Breast epithelium (tissue), 4 donors: ENCODE measurements at places on chromosomes 3 and 15. TPM values are rescaled to one million over a fixed set of nuclear protein-coding genes. Genes with fewer than 3 reads are reported as not detected.

GRCh38 chr3:20669184-20669583 lies 483.2 kb upstream of the SGO1 start:
- no peak for DNase-seq

DNA sequence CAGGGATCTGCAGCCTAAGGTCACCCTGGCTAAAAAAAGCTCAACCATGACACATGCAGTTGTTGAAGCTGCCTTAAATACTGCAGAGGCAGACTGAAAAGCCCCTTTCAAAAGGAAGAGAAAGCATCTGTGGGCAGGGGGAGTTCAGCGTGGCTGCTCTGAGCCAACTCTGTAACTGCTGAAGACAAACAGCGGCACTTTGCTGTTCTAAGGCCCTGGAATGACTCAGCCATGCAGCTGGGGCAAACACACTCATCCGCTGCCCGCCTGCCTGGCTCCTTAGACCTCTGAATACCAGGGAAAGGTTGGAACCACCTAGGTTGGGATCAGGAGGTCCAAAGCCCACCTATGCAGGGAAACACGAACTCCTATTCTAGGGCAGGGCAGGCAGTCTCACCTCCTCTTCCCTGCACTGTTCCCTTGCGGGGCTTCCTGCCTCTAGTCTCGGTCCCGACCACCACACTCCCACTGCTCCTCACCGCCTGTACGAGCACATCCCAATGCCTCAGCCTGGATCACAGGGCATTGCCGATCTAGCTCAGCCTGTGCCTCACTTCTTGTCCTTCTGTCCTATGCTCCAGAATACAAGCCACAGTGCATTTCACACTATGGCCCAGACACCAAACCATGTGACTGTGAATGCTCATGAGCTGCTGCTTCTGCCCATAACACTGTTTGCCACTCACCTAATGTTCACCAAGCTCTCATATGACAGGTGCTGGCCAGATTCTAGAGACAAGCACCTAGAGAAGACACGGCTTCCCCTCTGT lies 6.6 kb upstream of the MUSTN1 start:
- no peak for DNase-seq

GRCh38 chr3:108973019-108973418 lies 19.3 kb upstream of the GUCA1C start:
- no peak for DNase-seq

DNA sequence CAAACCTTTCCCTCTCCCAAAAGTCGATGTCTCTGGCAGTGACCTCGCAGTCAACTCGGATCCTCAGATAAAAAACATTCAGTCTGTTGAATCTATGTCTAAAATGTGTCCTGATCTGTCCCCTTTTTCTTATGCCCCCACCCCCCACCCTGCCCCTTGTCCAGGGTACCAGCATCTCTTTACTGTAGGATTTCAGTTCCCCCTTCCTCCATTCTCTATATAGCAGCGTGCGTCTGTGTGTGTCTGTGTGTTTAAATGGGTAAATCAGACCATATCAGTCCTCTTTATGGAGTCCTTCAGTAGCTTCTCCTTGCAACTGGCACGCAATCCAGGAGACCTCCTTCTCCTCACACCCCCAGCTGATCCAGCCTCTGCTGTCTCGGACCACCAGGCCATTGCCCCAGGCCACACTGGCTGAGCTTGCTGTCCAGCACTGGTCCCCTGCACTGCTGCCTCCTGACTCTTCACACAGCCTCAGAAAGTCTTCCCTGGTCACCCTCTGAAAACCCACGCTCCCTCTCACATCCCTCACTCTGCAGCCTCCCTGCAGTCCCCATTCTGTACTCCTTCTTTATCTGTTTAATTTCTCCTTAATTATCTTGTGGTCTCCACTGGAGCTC lies 1.5 kb downstream of the LRRK1 start:
- DNase-seq = no peak

DNA sequence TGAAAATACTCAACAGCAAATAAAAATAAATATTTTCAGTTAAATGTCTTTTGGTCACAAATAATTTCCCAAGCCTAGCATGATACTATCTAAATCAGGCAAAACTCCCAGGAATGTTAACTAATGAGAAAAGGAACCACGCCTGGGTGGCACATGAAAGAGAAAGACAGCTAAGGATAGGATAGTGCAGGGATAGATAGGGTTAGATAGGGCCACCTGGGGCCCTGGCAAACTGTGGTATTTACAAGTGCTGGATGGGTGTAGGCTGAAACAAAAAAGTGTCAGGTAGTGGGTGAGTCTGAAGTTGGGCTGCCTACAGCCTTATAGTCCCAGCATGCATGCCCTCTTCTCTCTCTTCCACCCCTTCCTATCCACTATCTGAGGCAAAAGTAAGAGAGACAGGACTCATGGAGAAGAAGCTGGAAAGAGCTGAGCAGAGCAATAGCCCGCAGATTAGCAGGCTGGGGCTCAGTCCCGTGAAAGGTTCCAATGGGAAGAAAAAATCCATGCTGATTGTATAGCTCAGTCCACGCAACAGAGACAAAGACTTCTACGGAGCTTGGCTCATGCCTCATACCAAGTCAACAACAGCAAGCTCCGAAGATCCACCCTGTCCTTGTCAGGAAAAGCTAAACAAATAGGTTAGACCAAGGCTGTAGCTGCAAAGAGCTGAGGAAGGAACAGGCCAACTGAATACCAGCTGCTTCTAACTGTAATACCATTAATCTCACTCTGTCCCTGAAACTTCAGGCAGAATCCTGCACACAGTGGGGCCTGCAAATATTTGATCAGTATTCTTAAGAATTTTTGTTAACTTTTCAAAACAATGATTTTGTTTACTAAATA lies 342.1 kb upstream of the ATP11B start:
- DNase-seq = no peak

DNA sequence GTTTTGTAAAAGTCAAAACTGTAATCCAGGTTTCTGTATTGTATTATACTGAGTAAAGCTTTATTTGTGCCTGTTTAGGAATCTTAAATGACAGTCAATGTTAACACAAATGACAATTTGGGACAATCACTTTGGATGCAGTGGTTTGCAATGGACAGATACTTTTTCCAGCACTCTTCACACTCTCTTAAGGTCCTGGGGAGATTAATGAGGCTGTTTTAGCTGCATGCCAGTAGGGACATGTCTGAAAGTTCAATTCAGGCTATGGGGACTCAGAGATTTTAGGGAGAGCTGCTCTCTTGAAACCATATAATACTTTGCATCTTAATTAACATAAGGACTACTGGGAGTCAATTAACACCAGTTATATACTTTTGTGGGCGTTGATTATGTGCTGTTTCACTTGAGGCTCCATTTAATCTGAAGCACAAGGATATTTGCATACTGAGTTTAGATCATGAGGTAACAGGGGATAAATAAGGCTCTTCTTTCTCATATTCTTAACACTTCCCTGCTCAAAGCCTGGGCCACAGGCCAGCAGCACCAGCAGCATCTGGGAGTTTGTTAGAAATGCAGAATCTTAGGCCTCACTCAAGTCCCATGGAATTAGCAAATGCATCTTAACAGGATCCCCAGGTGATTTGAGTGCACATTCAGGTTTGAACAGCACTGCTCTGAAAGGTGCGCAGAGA lies 972.8 kb downstream of the PLOD2 start:
- no peak for DNase-seq

Gene NRROS
- 3.2 TPM for total RNA-seq

GRCh38 chr3:153978006-153978405 lies 143.2 kb upstream of the ARHGEF26 start:
- DNase-seq = no peak

Gene TMEM40
- total RNA-seq = 0.33 TPM

DNA sequence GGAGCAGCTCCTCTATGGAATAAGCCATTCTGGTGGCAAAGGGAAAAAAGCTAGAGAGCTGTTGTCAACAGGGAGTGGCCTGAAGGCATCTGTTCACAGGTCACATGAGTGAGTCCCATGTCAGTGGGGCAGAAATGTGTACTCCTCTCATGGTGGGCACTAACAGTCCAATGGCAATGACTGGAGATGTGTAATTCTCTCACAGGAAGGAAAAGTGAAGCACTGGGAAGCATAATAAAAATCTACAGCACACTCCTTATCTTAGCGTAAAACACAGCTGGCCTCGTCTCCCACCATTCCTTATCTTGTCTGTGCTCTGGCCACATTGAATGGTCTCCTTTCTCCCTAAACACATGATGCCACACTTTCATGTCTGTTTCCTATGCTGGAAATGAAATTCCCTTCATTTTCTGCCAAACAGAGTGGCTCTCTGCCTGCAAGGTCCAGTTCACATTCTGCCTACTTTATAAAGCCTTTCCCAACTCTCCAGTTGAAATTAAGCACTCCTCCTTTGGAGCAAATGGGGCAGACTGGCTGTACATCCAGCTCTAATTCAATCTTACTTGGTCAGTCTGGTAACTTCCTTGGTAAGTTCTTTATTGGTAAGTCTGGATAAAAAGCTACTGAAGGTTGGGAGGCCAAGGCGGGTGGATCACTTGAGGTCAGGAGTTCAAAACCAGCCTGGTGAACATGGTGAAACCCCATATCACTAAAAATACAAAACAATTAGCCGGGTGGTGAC lies 139.8 kb downstream of the RPL22L1 start:
- DNase-seq = no peak

GRCh38 chr15:37995461-37996347 lies 61.3 kb downstream of the TMCO5A start:
- DNase-seq = no peak

DNA sequence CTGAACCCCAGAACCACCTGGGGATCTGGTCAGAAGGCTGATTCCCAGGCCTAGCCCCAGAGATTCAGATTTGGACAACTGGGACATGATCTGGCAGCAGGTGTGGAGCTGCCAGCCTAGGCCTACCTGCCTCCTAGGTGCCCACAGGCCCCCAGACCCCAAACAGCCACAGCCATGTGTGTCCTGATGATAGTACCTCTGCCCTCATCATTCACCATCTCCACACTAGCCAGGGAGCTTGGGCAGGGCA lies 34.7 kb downstream of the HMCES start:
- no peak for DNase-seq

DNA sequence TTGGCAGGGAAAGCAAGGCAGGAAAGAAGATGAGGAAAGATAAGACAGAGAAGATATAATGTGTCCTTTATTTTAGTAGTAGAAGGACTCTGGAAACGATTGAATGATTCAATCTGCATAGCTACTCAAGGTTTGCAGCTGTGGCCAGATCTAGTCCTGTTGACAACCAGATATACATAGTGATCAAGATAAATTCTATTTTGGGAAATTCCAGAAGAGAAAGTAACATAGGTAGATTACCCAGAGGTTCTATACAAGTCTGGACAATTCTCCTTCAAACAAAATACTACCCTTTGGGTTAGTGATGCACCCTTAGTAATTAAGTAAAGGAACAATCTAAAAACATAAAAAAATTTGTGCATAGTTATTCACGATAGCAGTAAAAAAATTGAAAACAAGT lies 9.4 kb downstream of the TERC start:
- DNase-seq = no peak

Gene DPPA4
- total RNA-seq = not detected

GRCh38 chr3:125310623-125311081 lies 64.5 kb downstream of the ZNF148 start:
- no peak for DNase-seq

DNA sequence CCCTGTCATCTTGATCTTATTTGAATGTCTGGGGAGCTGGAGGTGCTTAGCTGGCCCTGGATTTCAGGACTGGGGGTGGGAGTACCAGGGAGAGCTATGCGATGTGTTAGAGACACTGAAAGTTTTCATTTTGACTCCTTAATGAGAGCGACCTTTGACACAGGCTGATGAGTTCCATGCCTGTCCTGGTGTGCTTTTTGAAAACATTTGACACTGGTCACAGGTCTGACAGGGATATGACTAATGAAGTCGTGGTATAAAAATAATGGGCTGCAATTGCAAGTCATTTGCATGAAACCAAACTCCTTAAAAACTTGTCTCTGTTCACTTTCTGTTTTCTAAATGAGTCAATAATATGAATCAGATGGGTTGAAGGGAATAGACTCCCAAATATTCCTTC lies 81.9 kb downstream of the MECOM start:
- no peak for DNase-seq

DNA sequence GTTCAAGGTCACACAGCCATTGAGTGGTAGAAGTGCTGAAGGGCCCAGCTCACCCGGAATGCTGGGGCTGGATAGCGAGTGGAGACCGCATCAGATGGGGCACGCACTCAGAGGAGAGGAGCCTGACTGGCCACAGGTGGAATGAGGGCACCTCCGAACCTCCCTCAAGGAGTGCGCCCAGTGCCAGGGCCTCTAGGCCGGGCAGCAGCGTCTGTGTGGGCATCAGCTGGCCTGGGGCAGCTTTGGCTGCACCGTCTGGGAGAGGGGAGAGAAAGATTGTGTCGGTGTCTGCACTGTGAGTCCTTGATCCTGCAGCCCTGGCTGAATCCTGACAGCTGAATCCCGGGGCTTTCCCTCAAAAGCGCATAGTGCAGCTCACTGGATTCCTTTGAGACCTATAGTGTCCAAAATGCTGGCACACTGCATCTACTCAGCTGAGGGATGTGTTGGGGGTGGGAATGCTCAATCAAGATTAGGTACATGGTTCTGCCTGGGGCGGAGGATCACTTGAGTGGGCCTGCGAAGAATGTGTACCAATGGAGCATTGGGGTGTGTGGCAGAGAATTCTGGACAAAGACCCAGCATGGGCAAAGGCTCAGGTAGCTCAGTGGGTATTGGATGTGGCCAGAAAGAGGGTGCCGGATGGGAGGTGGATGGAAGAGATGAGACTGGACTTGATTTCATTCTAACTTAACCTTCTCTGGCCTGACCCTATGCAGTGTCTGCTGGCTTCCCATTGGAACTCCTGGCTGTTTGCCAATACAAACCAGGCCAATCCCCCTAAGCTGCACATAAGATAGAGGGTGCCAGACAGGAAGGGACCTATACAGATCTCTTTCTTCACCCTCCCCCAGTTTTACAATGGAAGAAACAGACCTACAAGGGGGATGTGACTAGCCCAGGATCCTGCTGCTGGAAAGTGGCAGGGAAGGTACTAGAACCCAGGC lies 950 bp downstream of the ANKDD1A start:
- DNase-seq = no peak

Gene GRK7
- not detected for total RNA-seq

GRCh38 chr3:9339761-9340471 lies 22.9 kb upstream of the THUMPD3 start:
- no peak for DNase-seq

DNA sequence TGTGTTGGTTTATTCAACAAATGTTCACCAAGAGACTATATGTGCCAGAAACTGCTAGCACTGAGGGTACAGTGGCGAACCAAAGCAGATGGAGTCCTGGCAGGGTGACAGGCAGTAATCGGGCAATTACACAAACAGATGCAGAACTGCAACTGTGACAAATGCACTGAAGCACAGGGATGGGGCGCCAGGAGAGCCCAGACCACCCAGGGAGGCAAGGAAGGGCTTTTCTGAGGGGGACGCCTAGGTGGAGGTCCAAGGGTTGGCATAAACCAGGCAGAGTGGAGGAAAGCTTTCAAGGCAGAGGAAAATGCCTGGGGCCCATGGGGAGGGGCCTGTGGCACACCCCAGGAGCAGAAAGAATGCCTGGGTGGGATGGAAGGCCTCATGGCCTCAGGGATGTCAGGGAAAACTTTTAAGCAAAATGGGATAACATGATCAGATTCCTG lies 5.5 kb downstream of the DIS3L start:
- DNase-seq = no peak

DNA sequence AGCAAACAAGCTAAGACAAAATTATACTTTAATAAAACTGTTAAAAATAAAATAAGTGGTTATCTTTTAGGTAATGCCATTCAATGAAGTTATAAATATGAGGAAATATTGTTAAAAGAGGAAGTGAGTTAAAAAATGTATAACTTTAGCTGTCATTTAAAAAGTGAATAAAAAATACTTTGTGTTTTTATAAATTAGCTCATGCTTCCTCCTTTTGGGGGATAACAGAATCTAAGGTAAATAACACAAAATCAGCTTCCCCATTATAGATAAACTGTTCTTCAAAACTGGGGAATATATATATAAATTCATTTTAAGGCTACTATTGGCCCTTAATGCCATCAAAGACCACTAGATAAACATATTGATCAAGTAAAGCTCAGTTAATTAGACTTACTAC lies 113.7 kb upstream of the AADACL2 start:
- DNase-seq = no peak
